ENCODE measurements at places on chromosomes 11 and 22.

DNA sequence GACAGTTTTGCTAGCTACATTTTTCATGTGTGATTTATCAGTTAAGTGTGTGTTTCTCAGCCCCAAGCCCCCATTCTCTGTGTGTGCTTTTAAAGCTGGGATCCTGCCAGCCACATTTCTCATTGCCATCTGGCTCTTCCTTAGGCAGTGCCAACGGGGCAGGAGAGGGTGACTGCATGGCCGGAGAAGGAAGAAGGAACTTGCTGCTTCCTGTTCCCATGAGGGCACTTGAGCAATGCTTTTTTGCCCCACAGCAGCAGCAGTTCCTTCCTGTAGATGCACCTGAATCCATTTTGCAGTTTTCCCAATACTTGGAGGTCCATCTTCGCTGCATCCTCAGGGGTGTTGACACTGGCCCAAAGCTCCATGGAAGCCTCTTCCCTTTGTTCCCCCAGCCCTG lies 37.5 kb downstream of the TNRC6B start:
- DNase-seq, result no peak

DNA sequence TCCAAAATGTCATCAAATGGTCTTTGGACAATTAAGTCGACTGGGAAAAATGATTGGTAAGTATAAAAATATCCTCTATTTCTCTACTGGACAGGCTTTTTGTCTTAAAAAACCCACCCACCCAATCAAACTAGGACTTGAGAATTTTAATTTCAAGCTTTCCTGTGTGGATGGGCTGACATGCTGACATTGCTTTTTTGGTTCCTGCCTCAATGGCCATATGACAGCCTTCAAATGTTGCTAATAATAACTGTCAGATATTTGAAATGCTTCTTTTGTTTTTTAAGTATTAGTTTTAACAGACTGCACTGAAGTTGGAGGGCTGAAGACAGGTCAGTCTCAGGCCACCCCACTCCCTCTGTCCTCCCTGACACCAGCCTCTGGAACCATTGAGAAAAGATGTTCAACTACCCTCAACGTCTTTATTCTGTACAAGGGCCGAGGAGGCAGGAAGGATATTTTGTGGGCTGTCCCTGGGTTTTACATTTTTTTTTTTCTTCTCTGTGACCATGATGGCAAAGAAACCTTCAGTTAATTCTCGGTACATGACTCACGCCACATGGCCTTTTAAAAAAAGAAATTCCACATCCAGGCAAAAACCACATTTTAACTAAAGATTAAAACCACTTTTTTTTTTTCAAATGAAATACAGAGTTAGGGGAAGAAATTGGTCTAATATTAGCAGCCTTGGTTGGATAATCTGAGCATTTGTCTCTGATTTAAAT lies 130.4 kb downstream of the SLC1A2 start:
- no peak for DNase-seq

DNA sequence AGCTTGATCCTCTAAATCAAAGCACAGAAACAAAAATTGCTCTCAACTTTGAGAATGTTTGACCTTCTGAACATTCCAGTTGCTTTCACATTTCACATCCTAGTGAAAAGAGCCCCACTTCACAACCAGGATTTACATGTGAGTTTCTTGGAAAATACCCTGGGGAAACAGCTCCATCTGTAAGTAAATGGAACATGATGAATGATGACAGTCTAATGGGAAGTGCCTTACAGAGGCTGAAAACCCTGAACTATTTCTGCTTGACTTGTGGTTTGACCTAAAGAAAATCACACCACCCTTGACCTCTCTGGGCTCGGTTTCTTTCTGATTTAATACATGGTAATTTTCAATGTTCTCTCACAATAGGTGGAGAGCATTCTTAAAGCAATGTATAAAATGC lies 499.4 kb upstream of the API5 start:
- DNase-seq, result no peak

DNA sequence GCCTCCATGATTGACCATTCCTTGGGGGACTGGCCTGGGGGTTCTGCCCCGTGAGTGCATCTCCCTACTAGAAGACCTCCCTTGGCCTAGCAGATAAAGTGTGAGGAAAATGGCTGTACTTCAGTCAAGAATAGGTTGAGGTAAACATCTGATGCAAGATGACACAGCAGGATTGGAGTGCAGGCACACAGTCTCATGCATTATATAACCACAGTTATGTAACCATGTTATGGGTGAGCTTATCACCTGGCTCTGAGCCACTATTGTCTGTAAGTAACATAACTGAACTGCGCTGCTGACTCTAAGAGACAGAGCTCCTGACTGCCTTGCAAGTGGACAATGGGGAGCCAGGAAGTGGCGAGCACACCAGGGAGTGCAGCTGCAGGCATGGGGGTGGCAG lies 378.7 kb upstream of the ANO5 start:
- no peak for DNase-seq

- no peak for DNase-seq
Observed at GRCh38 chr11:115501502-115501892, 2.7 kb downstream of the CADM1 start.

GRCh38 chr11:19355601-19356000 lies 114.9 kb upstream of the E2F8 start:
- no peak for DNase-seq

GRCh38 chr11:96219981-96220623 lies 122.9 kb downstream of the MAML2 start:
- no peak for DNase-seq

GRCh38 chr11:120128392-120129119 lies 9.4 kb downstream of the TRIM29 start:
- no peak for DNase-seq

- DNase-seq, result no peak
Observed at GRCh38 chr11:24896118-24896835, 399.4 kb downstream of the LUZP2 start.

All from activated CD8-positive, alpha-beta memory T cell treated with anti-CD3 and anti-CD28 coated beads, Interleukin-2, amount 50 U/mL, for 4 hours (primary cell).